ENCODE measurements at places on chromosomes 13 and 19.

GRCh38 chr13:108528303-108528702 lies 101.1 kb upstream of the MYO16 start:
- DNase-seq: no peak

DNA sequence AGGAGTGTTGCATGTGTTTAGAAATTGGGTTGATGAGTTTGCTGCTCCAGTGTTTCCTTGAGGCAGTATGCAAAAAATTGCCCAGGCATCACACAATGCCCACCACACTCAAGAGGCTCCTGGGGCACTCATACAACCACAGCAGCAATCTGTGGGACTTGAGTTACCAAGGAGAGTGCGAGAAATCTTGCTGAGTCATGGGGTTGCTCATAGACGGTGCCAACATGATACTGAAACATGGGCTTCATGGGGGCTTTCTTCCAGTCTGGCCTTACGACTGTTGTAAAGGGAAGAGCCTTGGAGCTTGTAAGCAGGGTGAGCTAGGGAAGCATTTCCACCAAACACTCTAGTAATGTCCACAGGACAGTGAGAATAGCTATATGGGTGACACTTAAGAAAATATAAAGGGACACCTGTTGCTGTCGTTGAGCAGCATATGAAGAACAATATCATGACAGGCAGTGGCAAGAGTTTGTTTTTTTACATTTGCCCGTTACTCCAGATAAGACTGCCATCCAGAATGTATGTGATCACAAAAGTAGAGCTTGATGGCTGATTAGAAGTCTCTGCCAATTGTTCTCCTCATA lies 1237.4 kb downstream of the UQCRFS1 start:
- no peak for DNase-seq

GRCh38 chr13:40043764-40044163 lies 388.3 kb downstream of the COG6 start:
- DNase-seq: no peak

DNA sequence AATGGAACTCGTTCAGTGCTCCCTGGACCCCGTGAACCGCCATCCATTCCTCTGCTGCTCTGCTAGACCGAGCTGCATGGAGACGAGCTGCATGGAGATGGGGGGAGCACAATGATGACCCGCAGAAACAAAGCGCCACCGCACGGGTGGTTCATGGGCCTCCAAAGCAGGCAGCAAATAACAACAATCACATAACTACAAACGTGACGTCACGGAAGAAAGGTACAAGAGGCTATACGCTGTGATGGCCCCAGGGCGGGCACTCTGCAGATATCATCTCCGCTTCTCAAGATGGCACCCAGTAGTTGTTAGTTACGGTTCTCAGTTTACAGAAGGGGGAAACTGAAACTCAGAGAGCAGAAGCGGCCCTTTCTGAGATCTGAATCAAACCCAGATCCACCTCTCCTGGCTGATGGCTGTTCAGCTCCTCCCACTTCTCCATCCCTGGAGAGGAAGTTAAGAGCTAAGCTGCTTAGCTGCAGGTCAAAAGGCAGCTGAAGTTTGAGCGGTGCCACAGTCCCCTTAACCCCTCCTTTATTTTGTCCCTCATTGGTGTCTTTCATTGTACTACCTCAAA lies 1.7 kb downstream of the ATP13A1 start:
- no peak for DNase-seq
